Activated naive CD4-positive, alpha-beta T cell (primary cell): ENCODE measurements at places on chromosomes 2 and 18.

GRCh38 chr2:20012032-20012281, 511 bp downstream of the MATN3 start:
- DNase-seq: no peak

- no peak for DNase-seq
Measured at GRCh38 chr2:130288467-130289403, 54.0 kb upstream of the IMP4 start.

- no peak for DNase-seq
Measured at GRCh38 chr2:224202281-224202865, 163.3 kb upstream of the SERPINE2 start.

DNA sequence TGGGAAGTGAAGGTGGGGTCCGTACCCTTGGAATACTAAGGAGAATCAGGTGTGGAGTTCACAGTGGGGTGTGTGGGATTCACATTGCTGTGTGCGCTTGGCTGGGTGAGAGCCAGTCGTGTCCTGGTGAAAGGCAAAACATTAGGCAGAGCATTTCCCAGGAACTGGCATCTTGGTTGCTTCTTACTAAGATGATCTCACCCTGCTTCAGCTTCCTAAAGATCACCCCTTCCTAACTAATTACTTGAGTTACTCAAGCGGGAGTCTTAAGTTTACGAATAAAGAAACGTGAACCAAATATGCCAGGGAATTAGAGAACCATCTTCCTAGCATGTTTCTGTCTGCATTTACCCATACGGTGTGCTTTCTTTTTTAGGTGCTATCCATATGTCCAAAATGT, 122.9 kb downstream of the NCK2 start:
- no peak for DNase-seq

DNA sequence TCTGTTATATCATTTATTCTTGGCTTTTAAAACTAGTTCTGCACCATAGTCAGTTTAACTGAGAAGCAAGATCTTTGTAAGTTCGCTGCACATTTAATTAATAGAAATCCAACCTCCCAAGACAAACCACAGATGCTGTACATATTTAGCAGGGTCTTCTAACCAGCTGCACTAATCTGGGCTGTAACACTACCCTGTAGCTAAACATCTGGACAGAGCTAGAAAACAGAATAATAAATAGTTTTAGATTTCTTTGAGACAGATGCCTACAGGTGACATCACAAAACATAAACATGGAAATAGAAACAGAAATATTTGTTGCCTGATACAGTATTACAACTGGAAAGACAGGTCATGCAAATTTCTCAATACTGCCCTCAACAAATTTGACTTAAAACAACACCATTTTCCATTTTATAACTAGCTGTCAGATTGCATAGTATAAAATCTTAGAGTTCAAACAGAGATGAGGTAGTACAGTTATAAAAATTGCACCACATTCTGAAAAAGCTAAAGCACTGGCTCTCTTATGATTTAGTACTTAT, 315.1 kb downstream of the NR4A2 start:
- no peak for DNase-seq

GRCh38 chr2:40431600-40431955, 20.3 kb downstream of the SLC8A1 start:
- no peak for DNase-seq
